ENCODE measurements at places on chromosomes 16 and 17.

DNA sequence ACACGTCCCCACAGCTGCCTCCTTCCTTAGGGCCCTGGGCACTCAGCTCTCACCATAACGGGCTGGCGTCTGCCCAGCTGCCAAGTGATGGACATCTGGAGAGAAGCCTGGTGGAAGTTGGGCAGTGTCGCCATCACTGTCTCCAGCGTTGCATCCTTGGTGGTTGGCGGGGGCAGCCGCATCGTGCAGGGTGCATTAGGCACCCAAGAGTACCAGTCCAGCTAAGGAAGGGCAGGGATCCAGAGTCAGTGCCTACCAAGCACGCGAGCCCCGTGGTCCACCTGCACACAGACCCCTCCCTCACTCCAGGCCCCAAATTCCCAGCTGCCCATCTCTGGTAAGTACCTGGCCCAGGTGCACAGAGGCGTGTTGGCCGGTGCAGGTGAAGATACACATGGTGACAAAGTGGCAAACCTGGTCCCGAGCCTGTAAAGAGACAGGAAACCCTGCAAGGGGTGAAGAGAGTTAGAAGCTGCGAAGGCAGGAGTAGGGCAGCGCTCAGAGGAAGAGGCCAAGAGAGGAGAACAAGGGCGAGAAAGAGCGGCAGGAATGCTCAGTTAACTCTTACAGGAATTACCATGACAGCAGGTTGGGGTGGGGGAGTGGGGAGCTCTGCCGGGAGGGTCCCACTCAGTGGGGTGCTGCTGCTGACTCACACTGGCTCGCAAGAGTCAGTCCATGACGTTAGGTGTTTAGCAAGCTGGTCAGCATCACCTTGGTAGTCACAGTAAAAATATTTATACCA lies 9.5 kb downstream of the ALOX15 start:
- DNase-seq, result no peak

GRCh38 chr16:23676924-23677480 lies 1.7 kb upstream of the PLK1 start:
- no peak for DNase-seq

DNA sequence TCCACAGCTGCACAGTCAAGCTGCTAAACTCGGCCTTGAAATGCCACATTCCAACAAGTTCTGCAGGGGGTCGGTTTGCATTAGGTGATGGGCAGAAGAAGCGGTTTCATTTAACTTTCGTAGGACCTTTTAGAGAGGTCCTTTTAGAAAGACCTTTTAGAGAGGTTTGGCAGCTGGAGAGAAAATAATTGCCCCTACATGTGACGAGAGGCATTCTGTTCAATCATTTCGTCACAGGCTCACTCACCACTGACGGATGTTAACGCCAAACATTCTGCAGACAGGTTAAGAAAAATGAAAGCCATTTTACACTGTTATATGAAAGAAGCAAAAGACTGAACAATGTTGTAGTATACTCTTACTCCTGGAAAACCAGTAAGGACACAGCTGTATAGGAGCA lies 76.5 kb upstream of the ZNF423 start:
- DNase-seq, result no peak

- no peak for DNase-seq
Observed at GRCh38 chr16:15621889-15622288, 21.1 kb downstream of the MARF1 start.

DNA sequence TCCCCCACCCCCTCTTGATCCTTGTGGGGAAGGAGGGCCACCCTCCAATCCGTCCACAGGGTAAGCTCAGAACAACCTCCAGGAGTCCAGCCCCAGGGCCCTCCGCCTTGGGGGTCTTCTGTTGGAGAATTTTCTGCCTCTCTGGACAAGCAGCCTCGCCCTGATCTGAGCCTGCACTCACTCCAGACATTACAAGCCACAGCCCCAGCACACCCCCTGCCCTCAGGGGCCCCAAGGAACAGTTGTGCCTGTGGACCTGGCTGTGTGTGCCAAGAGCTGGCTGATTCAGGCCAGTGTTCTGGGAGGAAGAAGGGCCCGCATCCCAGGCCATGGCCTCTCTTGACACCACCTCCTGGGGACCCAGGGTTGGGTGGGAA lies 477 bp upstream of the ARHGAP27 start:
- DNase-seq, result no peak

- DNase-seq, result peak; percentile 44
Observed at GRCh38 chr17:31842195-31843069, 16.6 kb downstream of the COPRS start.

- peak; percentile 5 for DNase-seq
Observed at GRCh38 chr16:51971184-51971583, 575.8 kb downstream of the TOX3 start.

GRCh38 chr16:86195863-86196630 lies 297.1 kb downstream of the IRF8 start:
- DNase-seq, result no peak

- no peak for DNase-seq
Observed at GRCh38 chr17:49258394-49258793, 27.8 kb upstream of the PHOSPHO1 start.

DNA sequence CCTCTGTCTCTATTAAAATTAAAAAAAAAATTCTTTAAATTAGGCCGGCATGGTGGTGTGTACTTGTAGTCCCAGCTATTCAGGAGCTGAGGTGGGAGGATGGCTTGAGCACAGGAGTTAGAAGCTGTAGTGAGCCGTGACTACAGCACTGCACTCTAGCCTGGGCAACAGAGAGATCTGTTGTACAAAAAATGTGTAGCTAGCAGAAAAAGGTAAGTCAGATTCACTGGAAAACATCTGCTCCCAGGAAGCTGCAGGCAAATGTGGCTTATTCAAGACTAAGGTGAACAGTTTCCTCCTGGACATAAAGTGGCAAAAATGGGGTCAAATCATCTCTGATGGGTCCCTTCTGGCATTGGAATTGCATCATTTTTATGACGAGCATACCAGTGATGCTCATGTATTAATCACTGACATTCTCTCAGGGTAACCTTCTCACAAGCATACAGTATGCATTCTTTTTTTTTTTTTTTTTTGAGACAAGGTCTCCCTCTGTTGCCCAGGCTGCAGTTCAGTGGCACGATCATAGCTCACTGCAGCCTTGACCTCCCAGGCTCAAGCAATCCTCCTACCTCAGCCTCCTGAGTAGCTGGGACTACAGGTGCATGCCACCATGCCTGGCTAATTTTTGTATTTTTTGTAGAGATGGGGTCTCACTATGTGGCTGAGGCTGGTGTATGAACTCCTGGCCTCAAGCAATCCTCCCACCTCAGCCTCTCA lies 48.7 kb downstream of the CPPED1 start:
- DNase-seq, result peak; percentile 19

- no peak for DNase-seq
Observed at GRCh38 chr17:40090237-40091119, 9.9 kb downstream of the NR1D1 start.

- DNase-seq, result no peak
Observed at GRCh38 chr16:76518781-76519180, 241.6 kb downstream of the CNTNAP4 start.

DNA sequence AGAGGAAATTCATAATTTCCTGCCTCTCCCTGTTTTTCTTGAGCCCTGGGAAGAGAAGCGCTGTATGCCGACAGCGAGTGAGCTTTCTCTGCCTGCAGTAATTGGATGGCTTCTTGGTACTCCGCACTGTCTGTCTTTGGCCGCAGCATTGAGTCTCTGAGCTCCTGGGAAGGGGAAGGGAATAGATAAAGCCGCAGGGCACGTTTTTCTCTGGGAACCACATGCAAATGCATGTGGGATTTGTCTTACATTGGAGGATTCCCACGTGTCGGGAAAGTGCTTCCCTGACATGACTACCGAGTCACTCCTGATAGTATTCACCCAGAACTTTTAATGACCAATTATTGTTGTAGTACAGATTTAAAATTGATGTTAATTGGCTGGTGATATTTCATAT lies 385.9 kb downstream of the CPPED1 start:
- DNase-seq, result no peak

DNA sequence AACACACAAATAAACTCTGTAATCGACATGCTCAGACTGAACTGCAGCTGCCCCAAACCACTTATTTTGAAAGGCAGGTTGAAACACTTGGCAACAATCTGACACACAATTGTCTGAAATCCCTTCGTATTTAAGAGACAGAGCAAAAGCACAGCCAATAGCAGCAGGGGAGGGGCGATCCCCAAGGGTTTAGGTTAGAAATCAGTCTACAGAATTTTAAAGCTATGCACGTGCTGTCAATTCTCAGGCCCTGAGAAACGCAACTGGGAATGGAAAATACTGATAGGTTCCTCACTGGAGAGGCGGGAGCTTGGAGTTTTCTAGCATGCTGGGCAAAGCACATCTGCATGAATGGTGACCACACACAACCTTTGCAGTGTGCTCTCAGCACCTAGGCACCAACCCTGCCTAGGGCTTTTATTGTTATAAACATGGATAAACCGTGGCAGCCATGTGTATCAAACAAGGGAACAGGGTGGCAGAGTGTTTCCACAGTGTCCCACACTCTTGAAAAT lies 168.0 kb downstream of the AATF start:
- DNase-seq, result no peak

- DNase-seq, result no peak
Observed at GRCh38 chr16:1042049-1042744, 30.4 kb upstream of the SSTR5 start.

- DNase-seq, result no peak
Observed at GRCh38 chr17:78449983-78450595, 71.6 kb downstream of the PGS1 start.

DNA sequence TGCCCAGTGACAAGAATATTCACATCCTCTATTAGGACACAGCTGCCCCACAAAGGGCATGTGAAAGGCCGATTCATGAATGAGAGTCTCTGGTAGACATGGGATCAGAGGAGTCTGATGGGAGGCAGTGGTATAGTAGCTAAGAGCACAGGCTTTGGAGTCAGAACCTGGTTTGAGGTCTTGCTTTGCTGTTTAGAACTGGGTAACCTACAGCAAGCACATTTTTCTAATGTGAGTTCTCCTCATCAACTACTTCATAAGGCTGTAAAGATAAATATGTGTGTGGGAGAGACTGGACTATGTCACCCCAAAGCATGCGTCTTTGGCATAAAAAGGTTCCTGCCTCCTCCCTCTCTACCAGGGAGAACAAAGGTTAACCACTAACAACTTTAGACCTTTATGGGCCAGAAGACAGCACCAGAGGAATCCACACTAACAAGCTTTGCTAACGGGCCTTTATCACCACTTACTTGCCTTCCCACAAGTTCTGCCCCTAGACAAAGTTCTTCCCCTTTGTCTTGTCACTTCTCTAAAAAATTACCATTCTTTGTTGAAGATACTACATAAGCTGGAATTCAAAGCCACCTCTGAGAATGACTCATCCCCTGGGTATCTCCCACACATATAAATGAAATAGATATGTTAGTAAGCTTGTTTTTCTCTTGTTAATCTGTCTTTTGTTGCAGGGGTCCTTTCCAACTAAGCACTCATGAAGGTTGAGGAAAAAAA lies 21.1 kb downstream of the CDR2 start:
- DNase-seq, result peak; percentile 62

GRCh38 chr17:74244548-74244947 lies 29.5 kb upstream of the DNAI2 start:
- no peak for DNase-seq

- DNase-seq, result no peak
Observed at GRCh38 chr17:79650861-79651260, 40.0 kb upstream of the RBFOX3 start.

DNA sequence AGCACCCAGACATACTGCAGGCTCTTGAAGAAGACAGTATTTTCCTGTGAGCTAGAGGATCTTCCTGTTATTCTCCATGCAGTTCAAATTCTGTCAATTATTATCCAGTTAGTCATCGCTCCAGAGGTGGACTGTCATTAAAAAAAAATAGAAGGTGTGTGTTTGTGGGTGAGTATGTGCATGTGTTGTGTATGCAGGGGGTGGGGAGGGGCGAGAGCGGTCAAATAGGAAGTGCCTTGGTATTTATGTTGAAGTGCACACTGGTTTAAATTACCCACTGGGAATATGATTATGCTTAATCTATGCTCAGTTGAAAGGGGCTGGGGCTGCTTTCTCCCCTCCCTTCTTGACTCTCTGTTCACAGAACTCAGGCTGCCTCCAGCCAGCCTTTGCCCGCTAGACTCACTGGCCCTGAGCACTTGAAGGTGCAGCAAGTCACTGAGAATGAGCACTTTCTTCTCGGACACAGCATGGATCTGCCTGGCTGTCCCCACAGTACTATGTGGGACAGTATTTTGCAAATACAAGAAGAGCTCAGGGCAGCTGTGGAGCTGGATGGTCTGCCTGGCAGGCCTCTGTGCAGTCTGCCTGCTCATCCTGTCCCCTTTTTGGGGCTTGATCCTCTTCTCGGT lies at the start of gene HSD17B2:
TSS of gene HSD17B2 (plus strand) at position 273 of the 632 bp plus-strand sequence. CDS start at position 445, 172 bp downstream.
- no peak for DNase-seq

- no peak for DNase-seq
Observed at GRCh38 chr17:15436473-15437302, 30.7 kb downstream of the CDRT4 start.
